Activated naive CD4-positive, alpha-beta T cell treated with anti-CD3 and anti-CD28 coated beads, Interleukin-2, amount 10 ng/mL, durations not matched to agents 7 days and 5 days (primary cell): ENCODE measurements at places on chromosomes 16 and 17.

DNA sequence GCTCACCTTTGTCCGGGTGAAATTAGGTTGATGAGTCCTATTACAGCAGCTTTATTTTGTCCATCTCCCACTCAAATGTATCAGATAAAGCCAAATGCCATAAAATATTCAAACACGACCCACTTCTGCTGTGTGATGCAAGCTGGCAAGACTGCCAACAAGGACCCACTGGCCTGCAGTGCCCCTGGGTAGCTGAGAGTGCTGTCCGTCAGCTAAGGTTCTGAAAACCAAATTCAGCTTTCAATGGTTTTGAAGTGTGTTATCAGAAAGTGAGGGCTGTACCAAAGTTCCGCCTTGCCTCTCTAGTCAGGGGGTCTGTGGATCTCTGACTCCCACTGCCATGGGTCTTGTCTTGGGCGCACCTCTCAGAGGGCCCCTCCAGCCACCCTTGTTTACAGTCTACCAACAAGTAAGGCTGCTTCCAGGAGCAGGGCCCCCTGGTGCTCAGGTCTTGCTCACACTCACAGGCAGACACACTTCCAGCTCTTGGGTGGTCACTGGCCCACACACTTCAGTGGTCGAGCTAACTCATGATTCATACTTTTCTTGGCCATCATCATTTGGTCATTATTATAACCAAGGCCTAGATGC, 10.5 kb upstream of the CCDC182 start:
- H3K27me3 ChIP-seq: peaks cover 4% of the 10 kb centered on the region
- no peaks in the 10 kb centered on the region for H3K36me3 ChIP-seq
- H3K27ac ChIP-seq: no peak overlapping the region
- H3K4me3 ChIP-seq: no peak overlapping the region
- no peak for DNase-seq

DNA sequence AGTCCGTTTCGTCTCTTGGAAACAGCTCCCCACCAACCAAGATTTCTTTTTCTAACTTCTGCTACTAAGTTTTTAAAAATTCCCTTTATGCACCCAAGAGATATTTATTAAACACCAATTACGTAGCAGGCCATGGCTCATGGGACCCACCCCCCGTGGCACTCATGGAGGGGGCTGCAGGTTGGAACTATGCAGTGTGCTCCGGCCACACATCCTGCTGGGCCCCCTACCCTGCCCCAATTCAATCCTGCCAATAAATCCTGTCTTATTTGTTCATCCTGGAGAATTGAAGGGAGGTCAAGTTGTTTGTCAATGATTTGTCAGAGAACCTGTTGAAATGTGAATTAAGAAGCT, 48.2 kb downstream of the IL21R start:
- no peak for DNase-seq
- peaks cover 72% of the 10 kb centered on the region for H3K36me3 ChIP-seq
- H3K4me1 ChIP-seq: peaks cover 78% of the 10 kb centered on the region
- peak overlapping the region; percentile 31 for H3K4me3 ChIP-seq

GRCh38 chr16:81224824-81225223, 13.7 kb upstream of the BCO1 start:
- no peak for DNase-seq
- no peaks in the 10 kb centered on the region for H3K4me1 ChIP-seq
- no peak overlapping the region for H3K4me3 ChIP-seq
- no peak overlapping the region for H3K27ac ChIP-seq
- H3K36me3 ChIP-seq: no peaks in the 10 kb centered on the region

- DNase-seq: no peak
- no peaks in the 10 kb centered on the region for H3K36me3 ChIP-seq
- H3K27me3 ChIP-seq: no peaks in the 10 kb centered on the region
- no peaks in the 10 kb centered on the region for H3K4me1 ChIP-seq
- no peak overlapping the region for H3K4me3 ChIP-seq
Measured at GRCh38 chr16:9870962-9871361, 311.3 kb downstream of the GRIN2A start.

GRCh38 chr16:26019381-26020242, 327.9 kb downstream of the HS3ST4 start:
- no peak overlapping the region for H3K4me3 ChIP-seq
- no peak for DNase-seq
- no peaks in the 10 kb centered on the region for H3K36me3 ChIP-seq
- no peak overlapping the region for H3K27ac ChIP-seq

DNA sequence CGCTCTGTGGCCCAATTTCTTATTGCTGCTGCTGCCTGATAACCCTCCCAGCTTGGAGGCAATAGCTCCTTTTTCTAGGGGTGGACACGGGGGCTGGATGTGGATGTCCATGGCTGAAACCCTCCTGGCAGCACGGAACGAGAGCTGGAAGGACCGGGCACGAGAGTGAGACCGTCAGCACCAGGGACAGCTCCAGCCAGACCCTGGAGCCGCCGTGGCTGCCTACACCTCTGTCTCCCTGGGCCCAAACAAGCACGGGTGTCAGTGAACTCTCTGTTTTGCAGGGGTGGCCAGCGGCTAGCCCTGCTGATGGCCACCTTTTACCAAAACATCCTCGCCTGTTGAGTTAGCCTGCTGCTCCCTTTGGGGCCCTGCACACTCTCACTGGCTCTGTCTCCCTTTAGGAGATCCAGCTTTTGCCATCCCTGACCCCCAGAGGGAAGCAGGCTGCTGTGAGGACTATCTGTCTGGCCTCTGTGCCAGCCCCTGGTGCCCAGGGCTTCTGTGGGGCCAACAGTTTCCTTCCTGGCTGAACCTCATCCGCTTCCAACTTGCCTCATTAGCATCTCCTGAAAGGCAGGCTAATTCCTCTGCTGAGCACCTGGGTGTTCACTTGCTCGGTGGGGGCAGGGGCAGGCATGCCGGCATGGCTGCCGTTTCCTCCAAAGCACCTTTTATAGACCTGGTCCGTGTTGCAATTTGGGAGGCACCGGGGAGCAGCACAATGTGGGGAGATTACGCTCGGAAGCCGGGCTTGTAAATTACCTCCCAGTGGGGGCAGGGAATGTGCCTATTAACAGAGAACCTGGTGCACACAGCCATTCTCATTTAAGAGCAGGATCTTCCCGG, 118.1 kb downstream of the ENGASE start:
- no peaks in the 10 kb centered on the region for H3K36me3 ChIP-seq
- DNase-seq: peak; percentile 68
- H3K27ac ChIP-seq: no peak overlapping the region
- H3K27me3 ChIP-seq: peaks cover 61% of the 10 kb centered on the region
